ENCODE measurements at places on chromosomes 6 and 20.

- DNase-seq = peak; percentile 3
These were observed 30.4 kb downstream of the PSMB1 start for GRCh38 chr6:170522565-170523183.

DNA sequence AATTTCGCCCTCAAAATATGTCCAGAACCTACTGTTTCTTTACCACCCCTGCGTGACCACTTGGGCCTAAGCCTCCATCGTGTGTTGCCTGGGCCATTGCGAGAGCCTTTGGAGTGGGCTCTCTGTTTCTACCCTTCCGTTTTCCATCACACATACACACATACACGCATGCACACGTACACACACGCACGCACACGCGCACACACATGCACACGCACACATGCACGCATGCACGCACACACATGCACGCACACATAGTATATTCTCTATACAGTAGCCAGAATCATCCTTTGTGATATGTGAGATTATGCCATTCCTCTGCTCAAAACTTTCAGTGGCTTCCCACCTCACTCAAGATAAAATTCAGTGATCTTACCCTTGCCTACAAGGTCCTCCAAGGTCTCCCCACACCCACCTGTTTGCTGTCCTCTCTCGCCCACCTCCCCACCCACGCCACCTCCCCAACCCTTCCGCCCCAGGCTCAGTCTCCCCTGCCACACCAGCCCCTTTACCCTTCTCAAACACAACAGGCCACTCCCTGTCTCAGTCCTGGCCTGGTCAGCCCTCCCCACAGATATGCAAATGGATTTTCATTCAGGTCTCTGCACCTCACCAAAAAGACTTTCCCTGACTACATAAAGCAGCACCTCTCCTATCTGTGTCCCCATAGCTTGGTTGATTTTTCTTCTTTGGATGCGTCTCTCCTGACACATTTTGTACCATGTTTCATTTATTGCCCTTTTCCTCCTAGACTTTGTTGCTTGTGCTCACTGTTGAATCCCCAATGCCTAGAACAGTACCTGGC lies 559.6 kb downstream of the CD83 start:
- DNase-seq = no peak

DNA sequence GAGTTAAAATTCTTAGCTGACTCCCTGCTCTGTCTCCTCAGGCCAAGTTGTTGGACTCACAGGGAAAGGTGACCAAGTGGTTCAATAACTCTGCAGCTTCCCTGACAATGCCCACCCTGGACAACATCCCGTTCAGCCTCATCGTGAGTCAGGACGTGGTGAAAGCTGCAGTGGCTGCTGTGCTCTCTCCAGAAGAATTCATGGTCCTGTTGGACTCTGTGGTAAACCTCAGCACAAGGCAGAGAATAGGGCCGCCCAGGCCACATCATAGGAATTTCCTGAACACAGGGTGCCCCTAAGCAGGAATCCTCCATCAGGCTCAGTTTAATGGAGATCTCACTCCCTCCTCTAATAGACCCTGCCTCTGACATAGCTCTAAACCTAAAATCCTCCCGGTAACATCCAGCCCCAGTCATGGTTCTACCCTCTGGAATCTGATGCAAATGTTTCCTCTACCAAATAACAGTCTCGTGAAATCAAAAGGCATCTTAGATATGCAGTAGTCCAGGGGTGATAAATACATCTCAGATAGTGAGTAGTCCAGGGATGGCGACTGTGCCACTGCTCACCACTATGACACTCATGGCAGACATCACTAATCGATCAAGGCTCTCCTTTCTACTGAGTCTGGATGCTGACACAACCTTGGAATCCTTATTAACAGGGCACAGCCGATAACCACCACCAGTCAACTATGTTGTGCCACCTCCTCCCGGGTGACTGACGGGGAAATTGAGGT lies 18.3 kb downstream of the BPIFB1 start:
- no peak for DNase-seq

DNA sequence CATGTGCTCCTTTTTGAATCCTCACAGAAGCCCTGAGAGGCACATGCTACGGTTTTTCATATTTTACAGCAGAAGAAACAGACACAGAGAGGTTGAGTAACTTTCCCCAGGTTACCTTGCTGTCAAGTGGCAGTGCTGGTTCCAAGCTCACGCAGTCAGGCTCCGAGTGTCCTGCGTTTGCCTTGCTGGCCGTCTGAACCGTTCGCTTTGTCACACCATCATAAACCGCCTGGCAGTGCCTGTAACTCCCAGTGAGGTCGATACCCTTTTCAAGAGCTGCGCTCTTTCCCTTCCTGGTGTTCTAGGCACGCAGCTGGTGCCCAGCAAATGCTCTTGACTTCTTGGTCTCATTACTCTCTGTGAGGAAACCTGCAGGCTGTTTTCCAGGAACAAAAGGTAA lies 31.3 kb upstream of the KCNG1 start:
- no peak for DNase-seq

- no peak for DNase-seq
These were observed 35.3 kb upstream of the BCAS1 start for GRCh38 chr20:54105653-54106052.

DNA sequence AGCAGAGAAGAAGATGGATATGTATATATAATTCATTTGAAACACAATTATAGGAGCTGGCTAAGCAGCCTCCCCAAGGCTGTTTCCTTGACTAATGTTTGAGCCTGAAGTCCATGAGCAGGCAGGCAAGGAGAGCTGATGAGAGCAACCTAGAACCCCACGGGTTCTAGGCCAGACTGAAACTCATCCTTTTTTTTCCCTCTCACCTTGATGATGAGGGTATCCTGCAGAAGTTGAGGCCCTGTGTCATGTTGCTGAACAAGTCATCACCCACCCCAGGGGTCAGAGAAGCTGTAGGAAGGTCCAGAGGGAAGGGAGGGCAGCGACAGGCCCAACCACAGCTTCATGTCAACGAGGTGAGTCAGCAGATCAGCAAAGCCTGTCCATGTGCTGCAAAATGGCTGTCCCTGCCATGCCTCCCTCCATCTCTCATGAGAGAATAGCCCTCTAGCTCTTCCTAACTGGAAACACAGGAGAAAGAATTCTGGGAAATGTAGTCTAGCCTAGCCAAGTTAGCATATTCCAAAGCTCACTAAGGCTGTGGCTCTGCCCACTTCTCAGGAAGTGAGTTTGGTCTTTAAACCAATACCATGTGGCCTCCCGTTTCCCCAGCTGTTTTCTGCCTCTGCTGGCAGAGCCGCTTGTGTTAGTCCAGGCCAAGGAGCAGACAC lies 91.3 kb upstream of the DTNBP1 start:
- no peak for DNase-seq

DNA sequence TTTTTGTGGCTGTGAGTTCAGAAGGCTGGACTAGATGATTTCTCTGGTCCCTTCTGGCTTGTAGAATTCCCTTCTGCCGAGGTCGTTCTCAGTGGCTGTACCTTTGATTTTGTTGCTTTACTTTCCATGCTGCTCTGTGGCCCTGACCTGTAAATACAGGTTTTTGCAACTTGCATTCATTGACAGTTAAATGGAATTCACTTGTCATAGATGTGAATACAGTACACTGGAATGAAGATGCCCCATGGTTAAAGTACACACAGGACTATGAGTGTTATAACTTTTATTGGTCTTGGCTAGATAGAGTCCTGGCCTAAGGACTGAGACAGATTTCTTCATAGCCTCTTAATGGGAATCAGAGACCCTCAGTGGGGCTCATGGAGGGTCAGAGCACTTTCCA lies 12.9 kb upstream of the EFCAB8 start:
- DNase-seq = no peak

DNA sequence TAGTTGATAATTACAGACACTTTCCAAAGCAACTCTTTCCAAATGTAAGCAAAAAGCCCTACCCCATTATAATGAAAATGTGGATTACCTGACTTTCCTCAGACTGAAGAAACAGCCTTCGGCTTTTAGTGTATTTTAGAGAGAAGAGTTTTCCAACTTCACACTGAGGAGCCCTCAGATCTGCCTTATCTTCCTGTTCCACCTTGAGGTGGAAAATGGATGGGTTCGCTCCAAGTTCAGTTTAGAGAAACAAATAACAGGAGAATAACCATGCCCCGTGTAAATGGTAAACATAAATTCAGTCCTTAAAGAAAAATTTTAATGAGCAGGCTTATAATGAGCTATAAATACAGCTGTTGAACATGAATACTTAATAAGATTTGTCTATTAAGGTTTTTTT lies 21.1 kb upstream of the MTHFD1L start:
- no peak for DNase-seq

GRCh38 chr20:47336129-47336754 lies 20.3 kb downstream of the ZMYND8 start:
- DNase-seq = no peak

GRCh38 chr6:31579546-31580437 lies 2.4 kb downstream of the LTB start:
- peak; percentile 39 for DNase-seq

DNA sequence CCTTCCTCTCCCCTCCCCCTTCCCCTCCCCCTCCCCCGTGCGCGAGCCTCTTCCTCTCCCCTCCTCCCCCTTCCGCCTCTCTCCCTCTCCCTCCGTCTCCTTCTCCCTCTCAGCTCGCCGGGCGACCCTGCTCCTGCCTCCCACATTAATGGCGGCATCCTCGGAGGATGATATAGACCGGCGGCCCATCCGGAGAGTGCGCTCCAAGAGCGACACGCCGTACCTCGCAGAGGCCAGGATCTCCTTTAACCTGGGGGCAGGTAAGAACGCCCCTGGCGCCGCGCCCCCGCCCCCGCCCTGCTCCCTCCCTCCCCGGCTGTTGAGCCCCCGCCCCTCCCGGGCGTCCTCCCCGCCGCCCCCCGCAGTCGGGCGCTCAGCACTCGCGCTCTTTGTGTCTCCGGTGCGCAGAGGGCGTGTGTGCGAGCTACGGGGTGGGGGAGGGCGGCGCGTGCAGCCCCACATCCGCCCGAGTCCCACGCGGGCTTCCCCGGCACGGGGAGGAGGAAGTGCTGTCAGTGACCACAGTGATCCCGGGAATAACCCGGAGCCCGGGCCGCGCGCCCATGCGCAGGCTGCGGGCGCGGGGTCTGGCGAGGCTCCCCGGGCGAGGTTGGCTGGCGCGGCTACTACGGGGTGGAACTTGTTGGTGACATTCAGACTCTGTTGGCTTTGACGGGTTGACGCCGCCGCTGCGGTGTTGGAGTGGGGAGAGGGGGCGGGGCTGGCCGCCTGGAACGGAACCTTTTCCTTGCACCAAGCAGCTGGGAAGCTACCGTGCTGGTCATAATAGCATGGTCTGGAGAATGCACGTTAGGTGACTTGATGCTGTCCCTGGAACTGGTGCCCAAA lies 33.2 kb downstream of the PHACTR1 start:
- DNase-seq = no peak

- no peak for DNase-seq
These were observed 34.7 kb upstream of the LAMA4 start for GRCh38 chr6:112289038-112289566.

- DNase-seq = peak; percentile 84
These were observed 60.8 kb upstream of the HBS1L start for GRCh38 chr6:135115411-135115810.

DNA sequence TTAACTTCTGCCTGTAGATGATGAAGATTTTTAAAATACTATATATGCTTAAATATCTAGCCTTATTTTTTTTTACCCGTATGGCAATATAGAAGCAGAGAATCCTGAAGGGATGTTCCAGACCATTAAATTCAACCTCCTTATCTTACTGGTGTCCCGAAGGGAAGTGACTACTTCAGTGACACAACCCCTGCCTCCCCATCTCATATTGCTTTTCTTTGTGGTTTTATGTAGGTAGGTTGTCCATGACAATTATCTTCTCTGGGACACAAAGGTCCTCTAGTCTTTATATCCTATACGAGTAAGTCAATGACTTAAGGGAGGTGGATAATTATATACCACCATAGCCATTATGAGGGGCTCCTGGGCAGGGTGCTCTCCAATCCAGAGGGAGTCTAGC lies 57.4 kb upstream of the EMILIN3 start:
- no peak for DNase-seq

DNA sequence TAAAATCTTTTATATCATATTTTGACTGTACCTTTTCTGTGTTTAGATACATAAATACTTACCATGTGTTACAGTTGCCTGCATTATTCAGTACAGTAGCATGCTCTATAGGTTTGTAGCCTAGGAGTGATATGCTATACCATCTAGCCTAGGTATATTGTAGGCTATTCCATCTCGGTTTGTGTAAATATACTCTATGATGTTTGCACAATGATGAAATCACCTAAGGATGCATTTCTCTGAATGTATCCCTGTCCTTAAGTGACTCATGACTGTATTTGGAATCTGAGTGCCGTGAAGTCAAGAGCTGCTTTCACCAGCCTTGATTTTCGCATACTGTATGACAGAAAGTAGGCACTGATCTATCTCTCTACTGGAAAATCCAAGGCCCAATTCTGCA lies 129.9 kb downstream of the UTRN start:
- DNase-seq = no peak

- no peak for DNase-seq
These were observed 211.0 kb upstream of the RIMS1 start for GRCh38 chr6:71675386-71675785.

- peak; percentile 28 for DNase-seq
These were observed 151.7 kb downstream of the TMEM200A start for GRCh38 chr6:130517444-130517931.

- DNase-seq = no peak
These were observed 31.8 kb upstream of the EMILIN3 start for GRCh38 chr20:41398408-41398807.

- no peak for DNase-seq
These were observed 65.8 kb upstream of the RPS6KA2 start for GRCh38 chr6:166692723-166693302.

DNA sequence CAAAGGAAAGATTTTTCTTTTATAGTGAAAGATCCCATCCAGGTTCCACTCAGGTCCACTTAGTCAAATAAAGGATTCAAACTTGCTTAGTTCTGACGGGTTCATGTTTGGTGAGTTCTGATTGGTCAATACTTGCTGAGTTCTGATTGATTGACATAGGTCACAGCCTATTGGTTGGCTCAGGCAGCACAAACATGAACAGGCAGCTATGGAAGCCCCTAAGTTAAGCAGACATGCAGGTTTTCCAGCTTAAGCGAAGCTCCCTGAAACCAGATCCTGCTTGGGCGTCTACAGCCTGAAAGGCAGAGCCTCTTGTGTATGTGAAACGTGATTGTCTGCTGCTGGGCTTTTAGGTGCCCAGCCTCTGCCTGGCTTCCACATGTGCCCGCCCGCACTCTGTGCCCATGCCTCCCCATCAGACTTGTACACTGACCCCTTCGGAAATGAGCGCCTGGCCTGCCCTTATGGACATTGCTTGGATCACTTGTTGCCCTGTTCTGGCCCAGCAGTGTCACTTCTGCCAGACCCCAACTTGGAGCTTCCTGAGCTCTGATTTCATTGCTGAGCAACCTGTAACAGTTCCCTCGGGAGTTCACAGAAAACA lies 45.4 kb upstream of the ECI2 start:
- DNase-seq = no peak

GRCh38 chr6:39061182-39061581 lies 12.6 kb downstream of the GLP1R start:
- no peak for DNase-seq

DNA sequence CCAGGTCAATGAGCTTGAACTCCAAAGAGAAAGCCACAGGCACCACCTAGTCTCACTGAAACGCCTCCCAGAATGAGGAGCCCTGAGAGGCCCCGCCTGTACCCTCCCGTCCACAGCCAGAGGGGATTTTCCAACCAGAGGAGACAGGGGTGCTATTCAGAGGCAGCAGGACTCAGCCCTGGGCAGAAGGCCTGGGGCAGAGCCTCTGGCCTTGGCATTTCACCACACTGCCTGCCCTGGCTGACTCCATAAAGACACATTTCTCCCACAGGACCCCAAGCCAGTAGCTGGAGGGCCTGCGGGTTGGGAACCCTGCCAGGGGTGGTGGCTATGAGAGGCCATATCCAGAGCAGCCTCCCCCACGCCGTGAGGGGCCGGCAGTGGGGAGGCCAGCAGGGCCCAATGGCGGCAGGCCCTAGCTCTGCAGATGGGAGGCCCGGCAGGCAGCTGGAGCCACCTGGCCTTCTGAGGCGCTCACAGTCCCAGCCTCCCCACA lies 159.3 kb downstream of the PREX1 start:
- no peak for DNase-seq
